ENCODE measurements at places on chromosomes 12 and 14.

DNA sequence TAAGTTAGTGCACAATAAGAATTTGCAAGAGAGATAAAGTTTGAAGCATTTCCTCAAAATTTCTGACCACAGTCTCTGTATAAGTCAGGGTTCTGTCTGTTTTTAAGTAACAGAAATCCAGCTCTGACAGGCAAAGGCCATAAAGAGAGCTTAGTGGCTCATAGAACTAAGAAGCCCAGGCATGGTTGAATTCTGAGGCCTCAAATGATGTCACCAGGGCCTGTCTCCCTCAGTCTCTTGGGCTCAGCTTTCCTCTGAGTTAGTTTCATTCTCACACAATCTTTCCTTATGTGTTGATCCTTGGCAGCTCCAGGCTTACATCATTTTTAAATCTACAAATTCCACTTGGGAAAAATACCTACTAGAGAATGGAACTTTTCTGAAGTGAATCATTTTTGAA, 173.4 kb upstream of the ATP2B1 start:
- DNase-seq = no peak

DNA sequence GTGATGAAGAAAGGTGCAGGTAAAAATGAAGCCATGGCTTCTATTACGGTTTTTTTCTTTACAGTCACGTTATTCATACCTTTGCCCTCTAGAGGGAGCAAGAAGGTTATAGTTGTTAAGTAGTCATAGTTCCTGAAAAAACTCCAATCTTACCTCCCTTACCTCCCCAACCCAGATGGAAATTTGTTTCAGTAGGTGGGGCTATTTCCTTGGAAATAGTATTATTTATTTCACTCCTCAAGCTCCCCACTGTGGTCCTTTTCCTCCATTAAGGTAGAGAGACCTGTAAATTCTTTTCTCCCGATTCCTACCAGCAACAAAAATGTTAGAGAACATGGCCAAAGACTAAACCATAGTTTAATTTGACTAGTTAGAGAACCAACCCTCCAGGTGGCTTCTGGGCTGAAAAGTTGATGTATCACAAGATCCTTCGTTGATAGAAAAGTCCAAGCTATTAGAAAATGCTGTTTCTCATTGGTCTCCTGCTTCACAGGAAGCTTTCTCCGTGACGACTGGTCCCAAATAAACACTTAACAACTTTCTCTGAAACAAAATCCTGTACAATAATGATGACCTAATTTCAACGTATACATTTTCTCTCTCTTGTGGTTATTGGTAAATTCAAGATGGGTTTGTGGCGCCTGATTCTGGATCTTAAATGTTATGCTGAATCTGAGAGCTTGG, 43.5 kb downstream of the TMX1 start:
- no peak for DNase-seq

GRCh38 chr14:59595071-59595470, 18.5 kb upstream of the CCDC175 start:
- no peak for DNase-seq

GRCh38 chr12:19688532-19688931, 249.2 kb downstream of the AEBP2 start:
- no peak for DNase-seq

- no peak for DNase-seq
Measured at GRCh38 chr12:52789637-52790426, 6.1 kb downstream of the KRT3 start.

DNA sequence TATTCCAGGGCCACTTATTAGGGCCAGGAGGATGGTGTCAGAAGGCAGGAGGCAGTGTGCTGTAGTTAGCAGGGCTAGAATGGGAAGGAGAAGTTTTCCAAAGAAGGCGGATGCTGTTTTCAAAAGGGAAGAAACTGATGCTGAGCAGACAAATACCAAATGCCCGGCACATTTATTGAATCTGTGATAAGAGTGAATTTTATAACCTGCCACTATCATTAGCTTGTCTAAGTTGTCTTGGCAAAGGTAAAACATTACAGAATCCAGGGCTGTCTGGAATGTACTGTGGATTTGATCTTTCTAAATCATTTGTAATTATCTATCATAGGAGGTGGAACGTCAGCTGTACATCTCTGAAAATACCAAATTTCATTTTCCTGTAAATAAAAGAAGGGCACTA, 40.8 kb downstream of the NDUFA12 start:
- no peak for DNase-seq

DNA sequence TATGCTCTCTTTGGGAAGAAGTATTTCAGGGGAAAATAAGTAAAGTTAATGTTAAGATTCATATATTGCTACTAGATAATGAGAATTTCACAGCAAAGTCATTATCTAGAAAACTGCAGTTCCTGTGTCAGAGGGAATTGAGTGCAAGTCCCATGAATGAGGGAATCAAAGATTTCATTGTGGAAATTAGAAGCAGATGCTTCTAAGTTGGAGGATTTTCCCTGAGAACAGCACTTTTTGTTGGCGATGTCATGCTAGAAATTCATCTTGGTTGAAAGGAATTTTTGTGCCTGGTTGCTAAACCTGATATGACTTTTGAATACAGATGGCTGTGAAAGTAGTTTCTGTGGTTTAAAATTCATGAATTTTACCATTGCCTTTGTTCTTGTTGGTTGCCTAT, 25.6 kb downstream of the FRMD6 start:
- no peak for DNase-seq

DNA sequence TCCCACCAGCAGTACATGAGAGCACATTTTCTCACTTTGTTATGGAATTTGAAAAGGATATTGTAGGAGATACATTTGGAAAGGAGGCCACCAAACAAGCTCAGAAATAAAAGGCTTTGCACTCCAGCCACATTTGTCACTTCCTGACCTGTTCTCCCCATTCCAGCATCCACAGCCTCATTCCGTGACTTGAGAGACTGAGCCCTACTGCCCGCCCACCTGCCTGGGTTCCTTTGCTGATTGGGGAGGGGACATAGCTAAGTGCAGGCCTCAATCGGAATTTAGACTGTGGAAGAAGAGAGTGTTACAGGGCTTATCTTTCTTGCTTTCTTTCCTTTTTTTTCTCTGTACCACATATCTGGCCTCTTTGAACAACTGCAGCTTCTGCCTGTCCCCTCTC, 735.4 kb upstream of the TMEM132C start:
- DNase-seq = no peak

DNA sequence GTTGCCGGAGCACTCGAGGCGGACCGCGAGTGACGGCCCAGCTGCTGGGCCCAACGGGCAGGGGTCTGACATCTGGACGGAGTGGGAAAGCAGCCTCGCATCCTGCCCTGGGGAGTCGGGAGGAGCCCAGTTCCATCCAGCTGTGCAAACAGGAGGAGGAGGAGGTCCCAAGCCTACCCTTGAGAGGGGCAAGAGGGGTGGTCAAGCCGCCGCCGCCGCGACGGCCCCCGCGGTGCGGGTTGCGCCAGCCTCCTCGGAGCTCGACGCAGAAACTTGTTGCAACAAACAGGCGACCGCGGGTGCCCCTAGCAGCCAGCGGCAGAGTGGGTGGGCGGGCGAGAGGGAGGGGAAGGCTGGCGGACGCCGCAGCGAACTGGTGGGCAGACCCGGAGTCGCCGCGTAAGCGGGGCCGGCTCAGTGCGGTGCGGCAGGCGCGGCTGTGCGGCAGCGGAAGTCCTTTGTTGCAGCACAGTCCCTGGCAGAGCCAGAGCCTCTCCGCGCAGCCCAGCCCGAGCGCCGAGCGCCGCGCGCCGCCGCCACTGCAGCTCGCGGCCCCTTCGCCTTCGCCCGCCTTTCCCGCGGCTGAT, at the start of gene ZBTB1:
Gene ZBTB1 (plus strand): TSS at position 461 of the 587 bp plus-strand sequence. CDS start 16,735 bp downstream, outside the sequence.
- no peak for DNase-seq

GRCh38 chr14:23143911-23144310, 24.9 kb upstream of the CEBPE start:
- DNase-seq = no peak

DNA sequence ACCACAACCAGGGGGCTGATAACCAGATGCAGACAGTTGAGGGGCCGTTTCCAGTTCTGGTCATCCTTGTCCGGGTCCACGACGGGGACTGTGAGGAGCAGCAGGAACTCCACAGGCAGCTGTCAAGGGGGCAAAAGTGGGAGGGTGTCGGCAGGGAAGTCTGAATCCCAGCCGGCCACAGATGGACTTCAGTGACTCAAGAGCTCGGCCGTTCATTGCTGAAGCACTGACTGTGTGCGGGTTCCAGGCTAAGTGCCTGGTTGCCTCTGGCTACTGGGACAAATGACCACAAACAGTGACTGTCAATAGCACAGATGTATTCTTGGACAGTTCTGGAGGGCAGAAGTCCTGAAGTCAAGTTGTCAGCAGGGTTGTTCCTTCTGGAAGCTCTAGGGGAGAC, 19.6 kb downstream of the SLC8B1 start:
- no peak for DNase-seq

DNA sequence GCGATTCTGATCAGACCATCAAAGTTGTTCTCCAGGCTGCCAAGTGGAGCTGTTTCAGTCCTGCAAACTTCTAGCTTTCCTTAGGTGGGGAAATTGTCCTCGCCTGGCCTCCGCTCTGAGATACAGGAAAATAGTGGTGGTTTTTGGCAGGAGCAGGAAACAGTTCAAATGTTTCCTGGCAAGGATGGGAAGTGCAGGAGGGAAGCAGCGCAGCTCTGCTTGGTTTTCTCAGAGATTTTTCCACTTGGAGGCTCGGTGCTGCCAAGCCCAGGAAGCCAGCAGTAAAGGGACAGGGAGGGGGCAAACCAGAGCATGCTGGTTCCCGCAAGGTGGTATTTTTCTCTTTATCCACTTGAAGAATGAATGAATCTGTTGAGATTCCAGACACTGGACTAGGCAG, 17.0 kb downstream of the TMEM63C start:
- no peak for DNase-seq

DNA sequence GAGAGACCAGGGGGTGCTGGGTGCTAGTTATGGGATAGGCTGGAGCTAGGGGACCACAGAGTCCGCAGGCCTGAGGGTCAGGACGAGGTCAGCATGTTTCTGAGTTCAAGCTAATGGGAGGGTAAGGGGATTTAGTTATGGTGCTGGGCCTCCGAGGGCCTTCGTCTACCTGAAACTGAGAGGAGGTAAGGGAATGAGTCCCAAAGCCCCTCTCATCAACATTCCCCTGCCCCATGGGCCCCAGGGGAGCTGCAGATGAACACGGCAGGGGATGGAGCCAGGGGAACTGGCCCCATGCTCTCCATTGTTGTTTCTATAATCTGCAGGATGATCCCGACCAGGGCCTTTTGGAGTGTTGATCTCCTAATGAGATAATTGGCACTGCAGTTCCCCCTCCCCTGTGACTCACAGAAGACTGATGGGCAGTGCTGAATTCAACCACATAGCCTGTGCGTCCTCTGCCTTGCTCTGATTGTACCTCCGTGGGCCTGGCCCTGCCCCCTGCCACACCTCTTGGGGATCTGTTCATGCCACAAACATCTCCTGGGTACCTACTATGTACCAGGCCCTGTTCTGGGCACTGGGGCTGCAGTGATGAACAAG, 21.4 kb downstream of the FAIM2 start:
- DNase-seq = no peak

DNA sequence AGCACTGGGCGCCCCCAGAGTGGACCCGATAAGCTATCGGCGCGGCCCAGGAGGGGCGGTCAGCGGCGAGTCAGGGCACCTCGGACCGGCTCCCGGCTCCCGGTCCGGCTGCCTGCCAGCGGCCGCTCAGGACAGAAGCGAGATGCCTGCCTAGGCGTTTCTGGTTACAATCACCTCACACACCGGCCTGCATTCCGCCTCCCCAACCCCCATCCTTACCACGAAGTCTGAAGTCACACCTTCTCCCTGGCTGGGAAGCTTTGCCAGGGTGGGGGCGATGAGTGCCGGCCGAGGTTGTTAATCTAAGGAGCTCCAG, 42.6 kb upstream of the TBX5 start:
- no peak for DNase-seq

DNA sequence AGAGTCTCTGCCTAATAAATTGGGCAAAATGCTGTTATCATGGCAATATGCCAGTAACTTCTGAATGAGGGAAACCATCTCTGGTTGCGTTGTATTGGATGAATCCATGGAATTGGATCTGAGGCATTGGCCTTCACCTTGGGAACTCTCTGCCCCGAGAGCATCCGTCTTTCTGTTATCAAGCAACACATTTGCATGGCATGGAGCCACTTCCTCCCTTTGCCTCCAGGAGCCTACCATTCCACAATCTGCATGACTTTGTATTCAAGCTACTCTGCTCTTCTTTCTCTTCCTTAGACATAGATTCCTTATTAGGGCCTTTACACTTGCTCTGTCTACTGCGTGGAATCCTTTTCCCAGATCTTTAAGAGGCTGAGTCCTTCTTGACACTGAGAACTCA, 57.2 kb downstream of the RIC8B start:
- no peak for DNase-seq

GRCh38 chr14:22492622-22493542, 96.1 kb downstream of the DAD1 start:
- no peak for DNase-seq

GRCh38 chr12:94245631-94246383, 97.4 kb downstream of the PLXNC1 start:
- DNase-seq = no peak

GRCh38 chr14:80356413-80356812, 145.1 kb upstream of the DIO2 start:
- DNase-seq = no peak

DNA sequence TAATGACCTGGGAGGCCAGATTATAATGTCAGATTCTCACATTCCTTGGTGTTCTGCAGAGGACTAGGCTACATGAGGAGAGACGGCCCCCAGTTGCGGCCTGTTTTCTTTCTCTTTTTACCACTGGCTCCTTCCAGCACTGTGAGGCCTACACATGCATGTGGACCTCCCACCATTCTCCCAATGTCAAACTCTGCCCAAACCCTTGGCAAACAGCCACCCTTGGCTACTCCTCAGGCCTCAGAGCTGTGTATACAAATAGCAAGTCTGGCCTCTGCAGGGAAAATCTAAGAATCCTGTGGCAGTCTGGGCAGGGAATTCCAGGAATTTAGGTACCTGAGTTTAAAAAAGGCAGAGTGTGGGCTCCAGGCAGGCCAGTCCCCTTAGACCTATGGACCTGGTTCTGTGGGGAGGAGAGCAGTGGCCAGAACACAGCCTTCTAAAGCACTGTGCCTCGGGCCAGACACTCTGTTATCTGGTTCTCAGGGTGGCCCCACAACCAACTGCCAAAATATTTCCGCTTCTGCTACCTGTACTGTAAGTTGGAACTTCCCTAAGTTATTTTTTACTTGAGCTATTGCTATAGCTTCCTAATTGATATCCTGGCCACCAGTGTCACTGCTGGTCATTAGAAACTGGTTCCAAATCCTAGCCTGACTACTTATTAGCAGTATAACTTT, 19.9 kb upstream of the NEDD1 start:
- DNase-seq = no peak

DNA sequence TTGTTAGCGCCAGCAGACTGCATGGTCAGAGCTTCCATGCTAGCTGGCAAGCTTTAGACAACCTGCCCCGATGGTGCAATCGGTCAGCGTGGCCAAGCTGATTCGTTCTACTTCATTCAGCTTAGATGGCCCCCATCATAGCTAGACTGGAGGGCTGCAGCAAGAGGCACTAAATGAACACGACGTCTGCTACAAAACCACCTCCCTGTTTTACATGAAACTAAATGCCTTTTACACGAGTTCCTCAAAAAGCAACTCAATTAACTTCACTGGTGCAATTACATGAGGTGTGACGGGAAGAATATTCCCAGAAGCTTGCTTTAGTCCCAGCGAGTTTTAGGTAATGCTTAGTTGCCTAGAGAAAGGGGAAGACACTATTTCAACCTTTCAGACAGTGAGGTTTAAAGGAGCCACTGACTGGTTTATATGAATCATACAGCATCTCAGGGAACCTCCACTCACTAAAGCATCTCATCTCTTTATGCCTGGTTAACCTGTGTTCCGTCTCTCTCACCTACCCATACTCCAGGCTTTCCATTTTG, 8.4 kb downstream of the NIN start:
- DNase-seq = no peak

GRCh38 chr12:57242691-57243454, 8.1 kb downstream of the STAC3 start:
- no peak for DNase-seq

All from cortex of kidney (tissue), 1 donor.